ENCODE measurements at places on chromosomes 1 and 21.

DNA sequence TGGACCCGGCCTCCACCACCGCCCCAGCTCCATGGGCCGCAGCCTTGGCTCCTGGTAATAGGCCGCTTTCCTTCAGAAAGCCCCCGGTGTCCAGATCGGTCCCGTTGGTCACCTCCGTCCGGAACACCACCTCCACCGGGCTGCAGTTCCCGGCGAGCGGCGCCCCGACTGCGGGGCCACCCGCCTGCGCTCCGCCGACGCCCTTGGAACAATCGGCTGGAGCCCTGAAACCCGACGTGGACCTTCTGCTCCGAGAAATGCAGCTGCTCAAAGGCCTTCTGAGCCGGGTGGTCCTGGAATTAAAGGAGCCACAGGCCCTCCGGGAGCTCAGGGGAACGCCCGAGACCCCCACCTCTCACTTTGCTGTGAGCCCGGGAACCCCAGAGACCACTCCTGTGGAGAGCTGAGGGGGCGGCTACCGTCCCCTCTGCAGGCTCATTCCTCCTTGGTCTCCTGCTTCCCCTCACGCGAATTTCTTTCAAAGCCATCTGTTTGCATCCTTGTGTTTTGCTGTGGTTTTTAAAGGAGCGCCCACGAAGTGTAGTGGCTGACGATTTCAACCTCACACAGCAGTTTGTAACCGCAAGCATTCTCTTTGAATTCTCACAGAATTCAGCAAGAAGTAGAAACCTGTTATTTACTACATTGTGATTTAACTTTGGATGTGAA is 6.0 kb downstream of the FCRLB start:
- no peak for DNase-seq

DNA sequence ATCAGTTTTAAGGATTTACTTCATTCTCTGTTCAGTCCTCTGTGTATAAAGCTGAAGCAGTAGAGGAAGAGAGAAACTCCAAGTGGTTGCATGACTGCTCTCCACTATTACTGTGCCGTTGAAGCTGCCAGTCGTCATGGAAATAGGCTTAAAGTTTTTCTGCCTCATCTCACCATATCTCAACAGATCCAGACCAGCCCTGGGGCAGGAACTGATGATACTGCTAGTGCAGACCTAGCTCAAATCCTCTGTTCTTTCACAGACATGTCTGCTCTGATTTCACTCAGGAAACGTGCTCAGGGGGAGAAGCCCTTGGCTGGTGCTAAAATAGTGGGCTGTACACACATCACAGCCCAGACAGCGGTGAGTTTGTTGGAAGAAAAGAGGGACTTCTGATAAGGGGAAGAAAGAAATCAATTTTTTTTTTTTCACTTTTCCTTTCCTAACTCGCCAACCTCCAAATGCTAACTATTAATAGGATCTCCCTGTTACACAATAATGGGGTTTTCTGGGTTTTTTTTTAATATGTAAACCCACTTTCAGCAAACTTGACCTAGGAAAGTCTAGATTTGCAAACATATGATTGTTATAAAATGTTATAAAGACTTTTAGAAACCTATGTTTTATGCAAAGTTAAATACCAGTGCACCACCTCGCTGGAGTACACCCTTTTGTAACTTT is 22.2 kb upstream of the STRIP1 start:
- DNase-seq = no peak

DNA sequence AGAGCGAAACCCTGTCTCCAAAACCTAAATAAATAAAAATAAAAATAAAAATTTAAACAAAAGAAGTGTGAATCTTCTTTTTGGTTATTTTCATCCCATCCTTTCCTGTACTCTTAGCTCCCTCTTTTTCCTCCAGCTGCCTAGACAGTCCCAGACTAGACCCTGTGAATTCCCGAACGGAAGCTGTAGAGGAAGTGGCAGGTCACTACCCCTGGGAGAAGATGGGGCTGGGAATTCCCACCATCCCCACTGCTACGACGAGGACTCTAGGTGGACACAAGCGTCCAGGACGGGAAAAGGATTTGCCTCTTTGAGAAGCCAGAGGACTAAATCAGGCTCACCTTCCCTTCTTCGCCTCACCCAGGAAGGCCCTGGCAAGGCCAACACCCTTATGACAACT is 12.6 kb downstream of the RHBDL2 start:
- DNase-seq = no peak

DNA sequence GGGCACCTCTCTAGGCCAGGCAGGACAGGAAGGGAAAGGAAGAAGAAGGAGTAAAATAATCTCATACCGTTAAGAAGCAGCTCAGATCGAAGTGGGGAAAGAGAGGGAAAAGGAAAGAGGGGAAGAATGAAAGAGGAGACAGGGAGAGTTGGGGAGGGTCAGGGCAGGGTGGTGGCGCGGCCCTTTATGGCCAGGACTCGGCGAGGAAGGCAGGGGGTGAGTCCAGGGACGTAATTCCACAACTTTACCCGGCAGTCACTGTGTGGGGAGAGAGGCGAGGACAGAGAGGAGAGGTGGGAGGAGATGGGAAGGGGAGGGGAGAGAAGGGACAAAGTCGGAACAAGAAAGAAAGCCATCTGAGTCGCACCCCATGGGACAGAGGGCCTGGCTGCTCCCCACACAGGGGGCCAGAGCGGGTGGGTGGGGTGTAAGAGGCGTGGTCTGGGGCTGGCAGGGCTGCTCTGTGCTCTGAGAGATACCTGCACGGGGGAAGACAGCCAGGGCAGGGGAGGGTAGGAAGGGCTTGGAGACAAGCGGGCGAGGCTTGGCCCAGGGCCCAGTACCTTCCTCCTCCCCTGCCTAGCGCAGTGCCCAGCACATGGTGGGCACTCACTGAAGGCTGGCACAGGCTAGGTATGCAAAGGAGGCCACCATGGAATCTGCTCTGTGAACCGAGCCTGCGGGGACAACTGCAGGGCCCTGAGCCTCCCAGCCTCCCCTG is 49.4 kb downstream of the KIF21B start:
- no peak for DNase-seq

DNA sequence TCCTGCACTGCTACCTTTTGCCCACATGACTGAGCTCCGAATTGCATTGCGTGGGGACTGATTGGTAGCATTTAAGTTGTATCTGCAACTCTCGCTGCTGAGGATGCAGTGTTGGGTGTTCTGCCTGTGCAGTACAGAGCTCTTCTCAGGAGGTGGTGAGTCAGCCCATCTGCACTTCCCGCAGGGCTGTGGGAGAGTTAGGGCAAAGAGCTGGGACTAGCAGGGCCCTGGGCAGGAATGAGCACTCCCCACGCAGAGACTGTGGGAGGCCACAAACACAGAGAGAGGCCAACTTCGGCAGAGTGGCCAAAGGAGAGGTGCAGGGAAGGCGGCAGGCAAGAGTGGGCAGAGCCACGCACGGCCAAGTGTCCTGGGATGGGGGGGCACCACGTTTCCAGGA is 244.7 kb downstream of the SIPA1L2 start:
- DNase-seq = no peak

DNA sequence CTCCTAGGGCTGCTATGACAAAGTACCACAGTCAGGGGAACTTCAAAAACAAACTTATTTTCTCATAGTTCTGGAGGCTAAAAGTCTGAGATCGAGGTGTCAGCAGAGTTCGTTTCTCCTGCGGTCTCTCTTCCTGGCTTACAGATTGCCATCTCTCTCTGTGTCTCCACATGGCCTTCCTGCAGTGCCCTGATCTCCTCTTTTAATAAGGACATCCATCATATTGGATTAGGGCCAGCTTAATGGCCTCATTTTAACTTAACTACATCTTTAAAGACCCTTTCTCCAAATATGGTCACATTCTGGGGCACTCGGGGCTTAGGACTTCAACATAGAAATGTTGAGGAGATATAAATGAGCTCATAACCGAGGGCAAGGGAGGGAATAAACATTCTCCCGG is 12.2 kb downstream of the C1orf74 start:
- no peak for DNase-seq

- no peak for DNase-seq
Measured at GRCh38 chr1:157813269-157813668, 6.7 kb downstream of the FCRL1 start.

DNA sequence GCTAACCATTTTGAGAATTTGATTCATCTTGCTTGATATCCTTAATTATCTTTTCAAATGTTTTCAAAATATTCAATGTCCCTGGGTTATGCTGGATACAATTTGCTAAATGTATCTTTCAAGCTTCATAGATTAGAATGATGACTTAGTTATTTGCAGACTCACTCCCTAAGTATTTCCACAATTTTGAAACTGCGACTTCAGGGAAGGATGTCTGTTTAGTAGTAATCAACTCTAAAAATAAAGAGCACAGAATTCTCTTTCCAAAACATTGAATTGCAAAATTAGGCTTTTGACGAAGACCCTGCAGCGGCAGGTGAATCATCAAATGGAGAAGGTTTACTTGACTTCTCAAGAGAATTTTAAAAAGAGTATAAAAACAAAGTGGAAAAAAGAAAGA is 14.2 kb downstream of the RGS1 start:
- no peak for DNase-seq

All from stimulated activated CD4-positive, alpha-beta T cell treated with anti-CD3 and anti-CD28 coated beads, Interleukin-2, amount 100 ng/mL, for 24 hours (primary cell).